Fibroblast of the conjunctiva (primary cell): ENCODE measurements at places on chromosomes 3 and 15.

- DNase-seq, result no peak
These were observed 161.7 kb downstream of the ARPP21 start for GRCh38 chr3:35800960-35801459.

- DNase-seq, result no peak
These were observed 57.9 kb downstream of the CCDC33 start for GRCh38 chr15:74294010-74294409.

DNA sequence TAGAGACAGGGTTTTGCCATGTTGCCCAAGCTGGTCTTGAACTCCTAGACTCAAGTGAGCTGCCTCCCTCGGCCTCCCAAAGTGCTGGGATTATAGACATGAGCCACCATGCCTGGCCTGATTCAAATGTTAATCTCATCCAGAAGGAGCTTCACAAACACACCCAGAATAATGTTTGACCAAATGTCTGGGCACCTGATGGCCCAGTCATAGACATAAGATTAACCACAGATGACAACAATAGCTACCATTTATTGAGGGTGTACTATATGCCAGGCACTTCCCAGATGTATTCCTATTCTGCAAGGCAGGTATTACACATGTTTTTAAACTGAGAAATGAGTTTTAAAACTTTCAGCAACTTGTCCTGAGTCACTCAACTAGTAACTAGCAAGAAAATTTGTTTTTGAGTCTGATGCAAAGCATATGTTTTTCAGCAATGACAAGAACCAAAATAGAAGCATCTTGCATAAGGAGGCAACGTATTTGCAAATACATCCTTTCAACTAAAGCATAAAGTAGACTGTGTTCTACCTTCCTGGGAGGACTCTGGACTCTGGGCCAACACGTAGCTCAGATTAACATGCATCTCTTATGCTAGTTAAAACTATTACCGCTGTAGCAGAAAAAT, 8.1 kb upstream of the SPG21 start:
- DNase-seq, result no peak

GRCh38 chr3:167843886-167844285, 108.4 kb downstream of the SERPINI1 start:
- DNase-seq, result no peak

DNA sequence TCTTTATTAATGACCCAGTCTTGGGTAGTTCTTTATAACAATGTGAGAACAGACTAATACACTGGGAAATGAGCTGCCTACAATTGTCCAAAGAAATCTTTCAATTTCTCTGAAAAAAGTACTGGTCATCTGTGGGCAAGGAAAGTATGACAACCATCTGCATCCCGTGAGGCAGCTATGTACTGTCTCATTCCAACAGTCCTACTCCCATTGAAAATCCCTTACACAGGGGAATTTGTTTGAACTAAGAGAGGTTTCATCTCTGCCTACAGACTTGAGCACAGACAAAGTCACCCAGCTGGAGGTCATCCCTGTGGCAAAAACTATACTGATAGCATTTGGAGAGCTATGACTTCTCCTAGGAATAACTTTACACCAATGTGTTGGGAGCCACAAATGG, 27.1 kb downstream of the SHC4 start:
- no peak for DNase-seq

- DNase-seq, result no peak
These were observed 308.9 kb downstream of the EPHB1 start for GRCh38 chr3:135103917-135104316.

GRCh38 chr3:64184621-64185020, 40.6 kb downstream of the PRICKLE2 start:
- DNase-seq, result no peak

GRCh38 chr3:111128884-111129283, 57.3 kb downstream of the NECTIN3 start:
- no peak for DNase-seq

DNA sequence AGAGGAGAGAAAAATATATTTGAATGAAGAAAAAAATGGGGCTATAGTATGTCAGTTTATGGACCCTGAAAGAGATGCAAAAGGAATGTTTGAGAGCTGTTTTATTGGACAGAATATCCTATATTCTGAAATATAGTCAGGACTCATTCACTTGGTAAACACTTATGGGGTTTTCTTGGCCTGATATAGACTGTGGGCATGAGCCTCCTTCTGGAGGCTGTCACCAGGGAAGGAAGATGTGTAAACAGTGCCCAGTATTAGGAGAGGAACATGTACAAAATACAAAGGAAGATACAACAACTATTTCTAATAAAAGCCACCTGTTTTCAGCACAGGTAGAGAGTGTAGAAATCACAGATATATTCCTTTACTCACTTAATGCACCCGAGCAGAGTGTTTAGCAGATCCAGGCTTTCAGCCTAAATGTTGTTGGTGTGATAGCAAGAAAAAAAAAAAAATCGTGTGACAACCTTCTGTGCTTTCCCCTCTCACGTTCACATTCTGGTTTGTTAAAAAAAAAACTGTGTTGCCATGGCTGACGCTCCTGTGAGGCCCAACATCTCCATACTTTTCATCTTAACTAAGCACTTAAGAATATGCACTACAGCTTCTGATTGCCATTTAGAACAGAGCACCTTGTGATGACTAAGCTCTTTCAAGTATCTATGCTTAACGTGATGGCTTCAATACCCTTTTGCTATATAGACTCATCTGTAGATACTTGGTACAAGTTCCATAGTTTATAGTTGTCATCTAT, 134.1 kb downstream of the MBNL1 start:
- no peak for DNase-seq

DNA sequence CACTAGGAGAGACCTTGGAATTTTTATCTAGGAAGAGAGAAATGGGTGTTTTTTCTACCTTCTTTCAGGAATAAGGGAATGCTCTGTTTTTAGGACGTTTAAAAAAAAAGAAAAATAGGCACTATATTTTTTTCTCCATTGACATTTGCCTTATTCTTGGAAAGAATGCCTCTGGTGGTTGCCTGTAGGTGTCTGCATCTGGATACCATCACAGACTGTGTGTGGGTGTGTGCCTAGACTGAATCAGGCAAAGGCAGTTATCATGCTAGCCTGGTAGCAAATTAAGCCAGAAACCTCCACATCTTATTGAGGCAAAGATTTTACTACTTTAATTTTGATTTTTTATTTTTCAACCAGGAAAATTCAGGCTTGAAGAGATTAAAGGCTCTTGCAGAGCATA, 513.6 kb upstream of the KCNMB2 start:
- no peak for DNase-seq

DNA sequence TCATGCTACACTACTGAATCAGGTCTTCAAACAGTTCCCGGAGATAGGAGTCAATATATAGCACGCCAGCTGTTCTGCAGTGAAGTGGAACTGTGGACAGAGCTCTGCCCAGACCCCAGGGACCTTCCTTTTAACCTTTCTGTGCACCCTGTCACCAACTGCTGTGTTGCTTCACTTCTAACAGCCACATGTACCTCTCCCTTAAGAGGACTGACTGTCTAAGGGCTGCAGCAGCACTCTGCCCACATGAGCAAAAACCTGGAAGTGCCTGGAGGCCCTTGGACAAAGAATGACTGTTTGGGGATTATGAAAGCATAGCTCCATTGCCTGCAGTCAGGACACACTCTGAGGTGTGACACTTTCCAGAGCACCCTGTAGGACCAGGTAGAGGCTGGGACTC, 88.3 kb upstream of the CTNNB1 start:
- no peak for DNase-seq

DNA sequence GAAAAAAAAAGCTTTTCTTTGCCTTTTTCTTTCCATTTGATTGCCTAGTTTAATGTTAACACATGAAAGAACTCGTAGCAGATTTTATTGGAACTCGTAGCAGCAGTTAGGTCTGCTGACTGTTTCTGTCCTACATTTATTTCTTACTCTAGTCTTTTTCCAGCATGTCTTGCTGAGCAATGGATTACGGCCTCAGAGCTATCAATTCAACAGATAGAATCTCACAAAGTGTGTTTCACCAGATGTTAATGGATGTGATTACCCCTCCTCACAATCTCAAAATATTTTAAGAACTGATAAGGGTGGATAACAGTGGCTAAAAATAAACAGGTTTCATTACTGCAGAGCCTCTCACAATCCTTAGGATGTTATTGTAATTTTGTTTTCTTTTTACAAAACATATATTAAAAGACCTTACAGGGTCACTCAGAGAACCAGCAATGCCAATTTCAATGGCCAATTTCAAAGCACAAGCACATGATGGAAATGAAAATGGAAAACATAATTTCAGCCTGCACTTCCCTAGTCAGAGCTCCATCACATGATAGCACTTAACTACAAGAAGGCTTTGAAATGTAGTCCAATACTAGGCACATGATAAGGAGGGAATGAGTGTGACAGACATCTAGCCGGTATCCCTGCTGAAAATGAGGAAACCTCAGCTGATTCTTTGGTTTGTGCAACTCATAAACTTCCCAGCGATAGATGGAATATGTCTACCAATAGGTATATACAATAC, 838.1 kb upstream of the SEMA6D start:
- no peak for DNase-seq

GRCh38 chr15:83275412-83275811, 9.1 kb downstream of the BNC1 start:
- no peak for DNase-seq

- DNase-seq, result no peak
These were observed 28.2 kb downstream of the UBE3A start for GRCh38 chr15:25410649-25411048.

DNA sequence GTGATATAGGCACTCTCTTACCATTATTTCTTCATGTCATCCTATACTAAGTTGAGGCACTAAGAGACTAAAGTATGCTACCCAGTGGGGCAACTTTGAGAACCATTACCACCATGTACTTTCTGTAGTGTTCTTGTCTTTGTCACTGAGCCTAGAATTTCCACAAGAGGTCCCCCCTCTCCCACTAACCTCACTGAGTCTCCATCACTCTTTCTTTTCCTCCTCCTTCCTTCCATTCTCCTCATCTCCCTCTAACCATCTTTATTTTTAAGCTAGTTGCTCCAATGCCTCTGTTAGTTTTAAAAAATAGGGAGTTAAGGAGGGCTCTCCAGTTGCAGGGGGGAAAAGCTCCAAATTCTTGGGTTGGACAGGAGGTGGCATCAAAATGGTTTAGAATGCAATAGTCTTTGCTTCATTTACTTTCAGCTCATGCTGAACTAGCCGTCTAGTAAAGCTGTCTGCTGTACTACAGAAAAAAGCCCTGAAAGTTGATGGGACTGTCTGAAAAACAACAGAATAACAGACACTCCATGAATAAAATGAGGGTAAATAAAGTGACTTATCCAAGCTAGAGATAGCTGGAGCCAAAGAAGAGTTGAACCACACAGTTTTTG, 85.1 kb upstream of the MYRIP start:
- DNase-seq, result no peak

GRCh38 chr3:27730774-27731659, 8.9 kb upstream of the EOMES start:
- DNase-seq, result no peak

- peak; percentile 97 for DNase-seq
These were observed 18.1 kb downstream of the CSPG4 start for GRCh38 chr15:75694241-75695182.

DNA sequence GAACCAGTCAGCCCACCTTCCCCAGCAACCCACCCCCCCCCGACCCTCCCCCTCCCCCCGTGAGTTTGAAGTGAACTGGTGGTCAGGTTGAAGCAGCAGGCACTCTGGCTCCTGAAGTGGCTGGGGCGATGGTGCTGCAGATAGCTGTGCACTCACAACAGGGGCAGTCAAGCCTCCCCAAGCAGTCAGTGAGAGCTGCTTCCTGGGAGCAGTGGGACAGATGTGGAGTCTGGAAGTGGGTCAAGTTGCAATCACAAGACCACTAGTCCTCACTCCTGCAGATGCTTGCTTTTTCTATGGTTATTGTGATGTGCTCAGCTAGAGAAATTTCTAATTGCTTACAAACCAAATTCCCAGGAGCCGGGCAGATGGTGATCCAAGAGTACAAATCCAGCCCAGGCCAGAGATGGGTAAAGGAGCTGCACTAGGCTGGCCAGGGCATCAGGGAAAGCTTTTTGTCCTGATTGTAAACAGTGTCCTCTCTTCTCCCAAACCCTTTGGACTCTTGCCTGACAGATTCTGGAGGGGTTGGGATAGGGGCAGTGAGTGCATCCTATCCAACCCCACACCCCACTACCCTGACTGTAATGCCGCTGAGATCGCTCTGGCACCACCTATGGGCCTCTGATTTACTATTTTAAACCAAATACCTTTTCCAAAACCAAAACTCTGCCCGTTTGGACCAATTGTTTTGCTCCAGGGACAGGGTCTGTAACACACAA, 9.8 kb upstream of the CLPX start:
- DNase-seq, result no peak

DNA sequence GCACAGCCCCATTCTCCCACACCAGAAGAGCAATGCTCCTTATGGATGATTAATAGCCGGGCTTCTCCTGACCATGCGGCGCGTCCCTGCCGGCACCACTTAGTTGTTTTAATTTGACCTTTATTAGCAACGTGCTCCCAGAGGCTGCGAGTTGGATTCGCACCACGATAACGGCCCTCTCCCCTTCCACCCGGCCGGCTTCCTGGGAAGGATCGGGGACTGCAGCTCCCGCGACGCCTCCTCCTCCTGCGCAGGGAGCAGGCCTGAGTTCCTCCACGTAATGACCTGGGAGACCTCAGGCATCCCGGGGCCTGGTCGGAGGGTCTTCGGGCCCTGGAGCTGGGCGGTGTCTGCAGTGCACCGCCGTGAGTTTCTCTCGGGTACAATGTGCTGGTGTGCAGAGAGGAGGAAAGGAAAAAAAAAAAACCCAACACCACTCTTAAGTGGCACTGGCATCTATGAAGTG, 243.3 kb upstream of the TOPAZ1 start:
- DNase-seq, result no peak

DNA sequence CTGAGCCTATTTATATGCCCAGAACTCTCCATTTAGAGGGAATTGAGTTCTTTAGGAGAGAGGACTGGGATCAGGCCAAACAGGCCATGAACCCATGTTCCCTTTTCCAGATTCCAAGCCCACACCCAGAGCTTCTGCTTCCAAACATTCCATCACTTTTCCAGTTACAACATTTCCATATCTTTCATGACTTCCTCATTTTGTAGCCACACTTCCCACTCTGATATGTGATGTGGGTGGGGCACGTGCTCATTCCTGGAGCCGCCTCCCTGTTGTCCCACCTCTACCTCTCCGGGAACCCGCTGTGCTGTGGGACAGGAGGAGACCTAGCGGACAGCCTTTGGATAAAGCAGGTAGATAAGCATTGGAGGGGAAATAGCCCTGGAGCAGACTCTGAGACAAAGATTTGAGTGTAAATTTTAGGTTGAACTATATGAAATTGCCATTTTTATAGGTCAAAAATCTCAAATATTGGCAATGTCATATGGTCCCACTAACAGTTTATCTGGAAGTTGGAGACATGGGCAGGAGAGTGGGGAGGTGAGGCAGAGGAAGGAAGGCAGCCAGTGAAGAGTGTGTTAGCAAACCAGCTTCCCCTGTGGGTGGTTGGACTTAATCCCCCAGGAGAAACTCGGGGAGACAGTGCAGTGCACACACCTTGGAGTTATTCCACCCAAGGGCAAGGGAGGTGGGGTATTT, 31.8 kb downstream of the CYP8B1 start:
- DNase-seq, result no peak

DNA sequence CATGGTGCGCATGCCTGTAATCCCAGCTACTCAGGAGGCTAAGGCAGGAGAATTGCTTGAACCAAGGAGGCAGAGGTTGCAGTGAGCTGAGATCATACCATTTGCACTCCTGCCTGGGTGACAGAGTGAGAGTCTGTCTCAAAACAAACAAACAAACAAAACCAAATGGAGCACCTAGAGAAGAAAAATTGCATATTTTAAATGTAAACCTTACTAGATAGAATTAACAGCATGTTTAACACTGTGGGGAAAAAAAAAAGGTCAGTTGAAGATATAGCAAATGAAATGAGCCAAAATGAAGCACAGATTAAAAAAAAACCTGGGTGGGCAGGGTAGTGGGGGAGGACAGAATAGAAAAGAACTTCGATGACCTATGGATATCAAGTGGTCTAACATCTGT, 7.3 kb downstream of the PPP1R14D start:
- DNase-seq, result no peak
